ENCODE measurements at places on chromosomes 11 and 22.

GRCh38 chr22:25749420-25750169 is 7.6 kb downstream of the MYO18B start:
- no peak for DNase-seq

DNA sequence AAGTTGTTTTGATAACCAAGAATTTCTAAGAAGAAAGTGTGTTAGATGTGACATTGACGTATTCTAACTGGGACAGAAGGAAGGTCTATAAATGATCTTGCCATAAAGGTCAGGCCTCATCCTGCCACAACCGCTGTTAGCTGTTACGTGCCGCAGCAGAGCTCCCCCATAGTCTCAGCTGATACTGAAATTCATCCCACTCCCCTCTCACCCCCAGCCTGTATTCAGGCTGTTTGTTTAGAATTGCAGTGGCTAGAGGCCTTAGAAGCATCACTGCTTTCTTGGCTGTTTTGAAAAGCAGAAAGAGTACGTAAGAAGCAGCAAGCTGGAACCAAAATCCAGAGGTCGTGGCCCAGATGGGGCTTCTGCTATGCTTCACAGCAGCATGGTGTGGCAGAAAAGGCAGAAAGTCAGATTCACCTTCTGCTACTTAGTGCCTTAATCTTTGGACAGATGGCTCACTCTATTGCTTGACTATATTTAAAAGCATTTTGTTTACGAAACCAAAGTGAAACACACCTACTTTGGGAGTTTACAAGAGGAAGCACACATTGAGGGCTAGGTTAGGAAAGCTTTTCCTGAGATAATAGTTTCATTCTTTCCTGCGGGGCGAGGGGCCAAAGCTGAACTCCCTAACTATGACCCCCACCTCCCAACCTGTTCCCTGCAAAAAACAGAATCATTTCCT is 950 bp upstream of the LAYN start:
- no peak for DNase-seq

DNA sequence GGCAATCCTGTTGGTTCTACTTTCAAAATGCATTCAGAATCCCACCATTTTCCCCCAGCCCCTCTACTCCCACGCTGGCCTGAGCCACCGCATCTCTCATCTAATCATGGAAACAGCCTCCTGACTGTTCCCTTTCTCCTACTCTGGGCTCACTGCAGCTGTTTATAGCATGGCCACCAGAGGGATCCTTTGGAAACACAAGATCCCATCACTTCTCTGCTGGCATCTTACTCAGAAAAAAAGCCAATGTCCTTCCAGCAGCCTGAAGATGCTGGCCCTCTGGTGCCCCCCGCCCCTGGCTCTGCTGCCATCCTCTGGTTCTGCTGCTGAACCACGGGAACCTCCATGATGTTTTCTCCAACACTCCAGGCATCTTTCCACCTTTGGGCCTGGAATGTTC is 11.1 kb downstream of the MS4A8 start:
- no peak for DNase-seq

DNA sequence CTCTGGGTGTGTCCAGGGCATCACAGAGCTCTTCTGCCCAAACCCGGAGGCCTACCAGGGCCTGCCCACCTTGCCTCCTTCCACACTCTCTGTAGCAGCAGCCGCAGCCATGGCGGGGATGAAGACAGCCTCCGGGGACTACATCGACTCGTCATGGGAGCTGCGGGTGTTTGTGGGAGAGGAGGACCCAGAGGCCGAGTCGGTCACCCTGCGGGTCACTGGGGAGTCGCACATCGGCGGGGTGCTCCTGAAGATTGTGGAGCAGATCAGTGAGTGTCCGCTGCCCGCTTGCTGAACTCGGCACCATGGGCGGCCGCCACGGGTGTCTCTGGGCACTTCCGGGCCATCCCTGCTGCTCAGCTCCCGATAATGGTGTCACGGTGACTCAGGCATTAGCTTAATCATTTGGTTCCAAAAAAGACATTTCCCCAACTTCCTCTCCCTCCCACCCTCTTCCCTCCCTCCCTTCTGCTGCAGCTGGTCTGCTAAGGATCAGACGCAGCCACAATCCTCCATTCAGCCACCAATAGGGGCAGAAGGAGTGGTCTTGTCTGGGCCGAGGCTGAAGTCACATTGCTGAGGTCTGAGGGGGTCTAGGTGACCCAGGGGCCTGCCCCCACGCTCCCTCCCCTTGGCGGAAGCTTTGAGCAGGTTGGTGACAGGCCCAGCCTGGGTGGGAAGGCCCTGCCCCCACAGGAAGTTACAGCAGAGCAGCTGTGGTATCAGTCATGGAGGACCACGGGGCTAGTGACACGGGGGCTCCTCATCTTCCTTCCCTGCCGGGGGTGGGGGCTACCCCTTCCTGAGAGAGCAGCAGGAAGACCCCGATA is 950 bp downstream of the FERMT3 start:
- DNase-seq = no peak

DNA sequence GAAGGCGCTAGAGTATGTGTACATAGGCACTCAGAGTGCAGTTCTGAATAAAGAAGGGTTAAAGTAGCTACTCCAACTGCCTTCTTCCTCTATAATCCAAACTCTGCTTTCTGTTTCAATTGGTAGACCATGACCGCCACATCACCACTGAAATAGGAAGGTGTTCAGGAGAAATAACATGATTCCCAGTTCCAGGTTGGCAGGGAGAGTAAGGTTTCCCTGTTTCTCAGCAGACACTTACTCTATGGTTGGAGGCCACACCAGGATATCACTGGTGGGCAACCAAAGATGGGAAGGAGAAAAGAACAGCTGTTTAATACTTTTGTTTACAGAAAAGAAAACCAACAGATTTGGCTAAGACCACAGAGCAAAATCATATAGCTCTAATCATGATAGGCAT is 37.9 kb downstream of the PAK1 start:
- DNase-seq = no peak

- no peak for DNase-seq
These were observed 61.5 kb upstream of the INCENP start for GRCh38 chr11:62062223-62062861.

DNA sequence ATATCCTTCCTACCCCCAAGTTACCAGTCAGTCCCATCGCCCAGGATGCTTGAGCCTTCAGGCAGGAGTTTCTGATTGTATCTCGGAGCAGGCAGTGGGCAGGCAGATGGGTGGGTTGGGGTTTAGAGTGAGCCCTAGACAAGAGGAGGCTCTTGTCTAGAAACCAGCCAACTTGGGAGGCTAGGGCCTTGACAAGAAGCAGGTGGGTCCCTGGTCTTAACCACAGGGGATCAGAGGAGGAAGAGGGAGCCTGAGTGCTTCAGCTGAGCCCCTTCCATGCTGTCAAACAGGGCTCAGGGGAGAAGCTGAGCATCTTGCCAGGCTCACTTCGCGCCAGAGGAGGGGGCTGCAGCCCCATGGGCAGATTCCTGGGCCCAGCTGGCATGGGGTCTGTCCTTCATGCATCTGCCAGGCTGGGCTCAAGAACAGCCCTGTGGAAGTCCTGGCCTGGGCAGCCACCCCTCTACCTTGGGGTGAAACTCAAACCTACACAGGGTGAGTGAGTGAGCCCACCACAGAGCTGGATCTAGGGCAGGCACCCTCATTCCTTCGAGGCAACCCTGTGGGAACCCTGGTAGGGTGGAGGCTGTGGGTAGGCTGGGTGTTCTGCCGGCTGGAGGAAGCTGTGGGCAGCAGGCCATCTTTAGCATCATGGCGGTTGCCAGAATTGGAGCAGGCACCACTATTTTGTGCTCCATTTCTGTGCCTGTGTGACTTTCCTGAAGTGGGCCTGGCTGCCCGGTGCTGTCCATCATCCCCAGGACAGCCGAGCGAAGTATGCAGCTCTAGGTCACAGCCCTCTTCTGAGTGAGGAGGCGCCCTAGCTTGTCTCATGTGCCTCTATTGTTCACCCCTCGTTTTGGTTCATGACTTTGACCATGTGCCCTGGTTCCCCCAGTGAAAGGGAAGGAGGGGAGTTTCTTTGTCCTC is 108.1 kb downstream of the MORC2 start:
- no peak for DNase-seq

- no peak for DNase-seq
These were observed 29.7 kb downstream of the PDGFB start for GRCh38 chr22:39215070-39215396.

DNA sequence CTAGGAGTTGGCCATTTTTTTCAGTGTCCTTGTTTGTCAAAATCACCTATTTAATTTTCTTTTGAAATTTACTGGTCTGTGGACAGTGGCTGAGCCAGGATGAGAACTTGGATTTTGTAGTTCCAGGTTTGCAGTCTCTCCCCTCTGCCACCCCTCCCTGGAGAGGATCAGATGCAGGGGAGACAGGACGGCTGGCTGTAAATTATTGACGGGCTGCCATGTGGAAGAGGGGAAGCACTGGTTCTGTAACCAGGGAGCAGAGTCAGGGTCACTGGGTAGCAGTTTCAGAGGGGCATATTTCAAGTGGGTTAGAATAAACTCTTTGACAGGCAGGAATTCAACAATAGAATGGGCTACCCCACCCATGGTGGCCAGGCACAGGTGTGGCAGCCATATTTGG is 20.6 kb upstream of the YWHAH start:
- no peak for DNase-seq

- no peak for DNase-seq
These were observed 1.2 kb upstream of the TNFRSF13C start for GRCh38 chr22:41927813-41928212.

GRCh38 chr11:107598225-107599139 is 7.5 kb downstream of the ELMOD1 start:
- no peak for DNase-seq

DNA sequence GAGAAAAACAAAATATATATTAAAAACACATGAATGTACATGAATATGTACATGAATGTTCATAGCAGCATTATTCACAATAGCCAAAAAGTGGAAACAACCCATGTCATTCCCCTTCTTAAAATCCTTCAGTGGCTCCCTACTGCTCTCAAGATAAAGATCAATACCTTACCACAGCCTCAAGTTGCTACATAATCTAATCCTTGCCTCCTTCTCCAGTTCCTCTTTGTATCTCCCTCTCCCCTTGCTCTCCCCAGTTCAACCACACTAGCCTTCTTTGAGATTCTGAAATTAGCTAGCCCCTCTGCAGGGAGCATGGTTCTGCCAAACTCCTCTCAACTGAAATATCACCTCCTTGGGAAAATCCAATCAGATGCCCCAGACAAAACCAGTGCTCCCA is 28.1 kb downstream of the MTMR2 start:
- no peak for DNase-seq

DNA sequence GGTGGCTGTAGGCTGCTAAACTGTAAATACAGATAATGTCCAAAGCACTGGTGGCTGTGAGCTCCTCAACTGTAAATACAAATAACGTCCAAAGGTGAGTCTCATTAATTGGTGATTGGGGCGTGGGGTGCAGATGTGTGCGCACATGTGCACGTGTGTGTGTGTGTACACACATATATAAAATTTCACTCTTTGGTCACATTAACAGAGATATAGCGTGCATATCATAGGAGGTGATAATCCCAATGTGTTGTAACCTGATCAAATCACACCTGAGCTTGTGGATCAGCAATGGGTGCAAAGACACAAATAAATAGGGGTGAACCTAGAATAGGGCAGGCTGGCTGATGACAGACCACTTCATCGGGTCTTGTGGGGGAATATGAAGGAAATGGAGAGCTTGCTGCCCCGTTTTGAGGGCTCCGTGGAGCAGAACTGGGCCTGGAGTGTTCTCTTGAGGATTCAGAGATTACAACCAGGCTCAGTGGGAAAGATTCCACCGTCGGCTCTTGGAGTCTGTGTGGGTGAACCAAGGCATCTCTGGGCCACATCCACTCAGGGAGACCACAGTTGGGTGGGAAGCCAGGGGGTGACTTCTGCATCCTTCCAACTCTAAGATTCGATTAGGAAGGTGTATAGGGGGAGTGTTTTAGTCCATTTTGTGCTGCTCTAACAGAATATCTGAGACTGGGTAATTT is 24.9 kb upstream of the OSBPL5 start:
- DNase-seq = no peak

GRCh38 chr11:12862696-12863469 is 146.2 kb upstream of the RASSF10 start:
- DNase-seq = peak; percentile 47

DNA sequence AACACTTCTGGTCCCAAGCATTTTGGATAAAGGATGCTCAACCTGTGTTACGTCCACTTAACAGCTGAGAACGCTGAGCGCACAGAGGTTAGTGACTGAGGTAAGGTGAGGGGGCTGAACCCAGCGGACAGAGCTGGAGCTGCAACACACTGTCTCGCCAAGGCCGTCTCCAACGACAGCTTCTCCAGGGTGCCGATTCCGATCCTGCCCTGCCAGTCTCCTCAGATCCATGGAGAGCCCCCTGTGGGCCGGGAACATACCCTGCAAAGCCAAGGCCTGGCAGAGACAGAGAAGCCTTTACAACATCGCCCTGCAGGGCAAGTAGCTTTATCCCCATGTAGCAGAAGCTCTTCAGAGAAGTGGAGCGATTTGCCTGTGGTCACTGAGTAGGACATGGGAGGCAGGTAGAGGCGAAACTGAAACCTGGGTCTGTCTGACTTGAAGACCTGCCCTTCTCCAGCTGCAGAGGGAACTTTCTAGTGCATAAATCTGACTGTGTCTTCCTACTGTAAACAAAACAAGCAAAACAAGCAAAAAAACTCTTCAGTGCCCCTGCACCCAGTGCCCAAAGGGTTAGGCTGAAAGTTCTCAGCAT is 72.8 kb downstream of the SCUBE1 start:
- DNase-seq = no peak

DNA sequence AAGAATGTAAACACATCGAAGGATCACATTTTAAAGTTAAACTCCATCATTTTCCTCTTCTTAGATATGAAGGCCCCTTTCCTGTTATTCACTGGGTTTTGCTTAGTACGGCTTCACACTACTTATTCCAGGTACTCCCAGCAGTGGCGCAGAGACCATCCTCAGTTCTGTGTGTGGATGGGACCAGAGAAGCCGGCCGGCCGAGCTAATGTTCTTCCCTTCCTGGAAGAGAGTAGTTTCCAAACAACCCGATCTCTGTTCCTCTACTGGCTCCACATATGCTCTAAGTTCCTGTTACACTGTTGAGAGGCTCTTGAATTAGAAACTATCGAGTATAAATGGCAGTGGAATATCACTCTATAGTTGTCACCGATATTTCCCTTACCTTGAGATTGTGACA is 684 bp upstream of the NFRKB start:
- no peak for DNase-seq

- no peak for DNase-seq
These were observed 17.2 kb downstream of the SLC25A18 start for GRCh38 chr22:17580441-17581031.

DNA sequence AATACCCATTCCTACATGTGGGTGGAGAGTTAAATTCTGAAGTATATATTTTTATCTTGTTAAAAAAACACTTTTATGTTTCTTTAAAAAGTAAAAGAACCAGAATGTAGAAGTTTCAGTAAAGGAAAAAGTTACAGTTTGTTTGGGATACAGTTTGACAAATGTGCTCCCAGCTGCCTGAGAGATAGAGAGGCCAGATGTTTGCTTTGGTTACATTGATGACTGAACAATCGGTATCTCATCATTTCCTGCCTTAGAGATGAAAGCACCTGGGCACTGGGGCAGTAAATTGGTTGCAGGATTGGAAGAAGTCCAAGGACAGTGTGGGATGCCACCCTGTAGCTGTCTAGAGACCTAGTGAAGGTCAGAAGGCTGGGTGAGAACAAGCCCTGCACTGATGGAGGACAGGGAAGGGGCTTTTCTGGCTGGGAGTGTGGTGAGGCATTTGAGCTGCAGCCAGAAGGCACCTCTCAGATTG is 16.6 kb downstream of the MED15 start:
- no peak for DNase-seq

Data from epithelial cell of proximal tubule (primary cell).